Transverse colon (tissue), 4 donors: ENCODE measurements at places on chromosomes 6 and 20. TPM values are rescaled to one million over a fixed set of nuclear protein-coding genes. Genes with fewer than 3 reads are reported as not detected.

Gene FAM184A
- 13.1 TPM for total RNA-seq

Gene TTK
- 9.4 TPM for total RNA-seq

Gene PERP
- 18.1 TPM for total RNA-seq

Gene ACTL10
- total RNA-seq = not detected

GRCh38 chr20:59753836-59754235 is 149.5 kb downstream of the PHACTR3 start:
- H3K36me3 ChIP-seq = no peaks in the 10 kb centered on the region
- DNase-seq = no peak
- no peak overlapping the region for H3K27ac ChIP-seq
- peaks cover 17% of the 10 kb centered on the region for H3K27me3 ChIP-seq
- H3K4me1 ChIP-seq = peaks cover 6% of the 10 kb centered on the region

GRCh38 chr20:21507400-21508229 is 6.2 kb downstream of the NKX2-2 start:
- no peaks in the 10 kb centered on the region for H3K36me3 ChIP-seq
- no peak overlapping the region for H3K27ac ChIP-seq
- no peak overlapping the region for H3K4me3 ChIP-seq
- no peak for DNase-seq
- peaks cover 39% of the 10 kb centered on the region for H3K4me1 ChIP-seq
